ENCODE measurements at places on chromosomes 2 and 18.

- no peak for DNase-seq
These were observed 812.4 kb downstream of the CNTNAP5 start for GRCh38 chr2:124837496-124837895.

DNA sequence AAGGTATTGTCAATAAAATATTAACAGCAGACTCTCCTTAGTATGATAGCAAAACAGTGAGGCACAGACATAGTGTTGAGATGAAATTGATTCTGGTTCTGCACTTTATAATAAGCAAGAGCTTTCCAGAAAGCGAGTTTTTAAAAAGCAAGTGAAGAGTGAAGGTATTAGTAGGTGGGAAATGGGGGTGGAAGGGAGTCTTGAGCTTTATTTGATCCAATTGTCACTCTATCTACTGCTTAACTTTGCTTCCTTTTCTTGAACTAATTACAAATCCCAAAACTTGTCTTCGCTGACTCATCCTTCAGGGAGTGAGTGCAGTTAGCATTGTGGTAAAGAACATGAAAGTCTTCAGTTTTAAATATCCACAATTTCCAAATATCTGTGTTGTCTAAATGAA is 120.6 kb upstream of the BOD1L2 start:
- DNase-seq = no peak

GRCh38 chr2:121895723-121896571 is 140.5 kb downstream of the TSN start:
- DNase-seq = no peak

DNA sequence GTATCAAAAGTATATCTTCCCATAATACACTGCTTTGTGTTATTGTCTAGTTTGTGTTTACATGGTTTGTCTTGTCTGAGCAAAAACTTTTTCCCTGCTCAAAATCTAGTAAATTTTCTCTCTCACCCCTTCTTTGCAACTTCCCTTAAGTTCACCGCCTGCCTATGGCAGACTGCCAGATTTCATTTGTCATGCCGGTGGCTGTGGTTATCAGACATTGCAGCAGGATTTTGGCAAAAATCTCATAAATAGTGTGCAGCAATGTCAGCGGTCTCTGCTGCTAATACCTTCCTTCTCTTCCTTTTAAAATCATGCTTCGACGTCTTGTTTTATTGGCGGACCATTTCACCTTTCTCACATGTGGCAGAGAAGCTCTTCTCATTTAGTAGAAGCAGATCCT is 45.6 kb upstream of the TMEM178A start:
- peak; percentile 73 for DNase-seq

DNA sequence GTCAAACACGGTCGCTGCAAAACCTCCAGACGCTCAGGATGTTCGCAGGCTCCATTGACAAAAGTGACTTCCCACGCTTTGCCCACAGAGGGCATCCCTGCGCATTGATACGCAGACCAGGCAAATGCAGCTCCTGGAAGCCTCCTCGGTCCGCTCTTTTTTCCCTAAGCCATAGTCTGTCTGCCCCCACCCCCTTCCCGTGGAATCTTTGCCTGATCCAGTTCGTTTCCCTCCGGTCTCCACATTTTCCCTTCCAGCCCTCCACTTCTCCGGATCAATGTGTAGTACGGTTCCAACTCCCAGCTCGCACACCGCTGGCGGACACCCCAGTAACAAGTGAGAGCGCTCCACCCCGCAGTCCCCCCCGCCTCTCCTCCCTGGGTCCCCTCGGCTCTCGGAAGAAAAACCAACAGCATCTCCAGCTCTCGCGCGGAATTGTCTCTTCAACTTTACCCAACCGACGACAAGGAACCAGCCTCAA is at the start of gene DCC:
Gene DCC, plus strand, starts transcription at position 307 of the 481 bp plus-strand sequence. CDS start 591 bp downstream, outside the sequence.
- no peak for DNase-seq

DNA sequence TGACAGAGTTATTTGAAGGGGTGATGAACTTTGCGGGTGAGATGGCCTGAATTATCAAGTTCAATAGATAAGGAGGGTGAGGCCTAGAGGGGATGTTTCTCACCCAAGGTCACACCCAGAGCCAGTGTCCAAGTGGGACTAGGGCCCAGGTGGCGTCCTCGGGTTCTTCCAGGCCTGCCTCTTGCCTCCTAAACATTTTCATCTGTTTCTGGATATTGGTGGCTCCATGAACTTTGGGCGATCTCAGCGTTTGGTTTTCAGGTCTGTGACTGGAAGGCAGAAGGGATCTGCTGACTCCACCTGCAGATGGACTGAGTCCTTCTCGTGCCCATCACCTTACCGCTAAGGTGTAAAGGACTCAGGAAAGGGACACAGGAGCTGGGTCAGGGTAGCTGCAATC is 137.3 kb downstream of the DDX1 start:
- peak; percentile 31 for DNase-seq

- DNase-seq = no peak
These were observed 51.3 kb downstream of the ACSL3 start for GRCh38 chr2:222912117-222912516.

GRCh38 chr2:231190531-231191197 is 7.8 kb upstream of the ARMC9 start:
- DNase-seq = peak; percentile 91

DNA sequence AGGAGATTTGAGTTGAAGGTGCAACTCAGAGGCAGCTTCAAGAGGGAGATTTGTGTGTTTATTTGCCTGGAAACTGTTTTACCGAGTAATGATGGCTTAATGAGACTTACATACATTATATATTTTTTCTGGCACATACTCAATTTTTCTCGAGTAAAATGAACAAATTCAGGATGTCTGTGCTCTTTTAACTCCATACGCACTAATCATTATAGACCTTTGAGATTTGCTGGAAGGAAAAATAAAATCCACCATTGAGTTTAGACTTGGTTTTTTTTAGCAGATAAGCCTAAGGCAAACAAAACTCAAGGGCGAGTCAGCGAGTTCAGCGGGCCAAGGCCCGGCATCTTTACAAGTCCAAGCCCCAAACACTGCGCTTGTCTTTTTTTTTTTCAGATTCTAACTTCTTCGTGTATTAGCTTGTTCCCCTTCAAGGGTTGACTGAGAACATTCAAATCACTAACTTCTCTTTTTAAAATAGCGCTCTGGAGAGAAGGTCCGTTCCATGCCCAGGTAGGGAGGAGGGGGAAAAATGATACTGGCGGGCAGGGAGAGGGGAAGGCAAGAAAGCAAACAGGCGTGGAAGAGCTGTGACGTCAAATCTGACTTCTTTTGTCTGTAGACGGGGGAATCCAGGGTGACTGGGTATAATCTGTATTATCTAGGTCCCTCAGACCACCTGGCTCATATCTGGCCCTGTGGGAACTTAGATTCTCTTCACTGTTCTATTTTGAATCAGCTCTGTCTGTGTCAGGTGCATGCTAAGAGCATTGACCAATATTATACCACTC is 72.7 kb upstream of the MAP3K20 start:
- no peak for DNase-seq

All from coronary artery (tissue), 2 donors.